ENCODE measurements at places on chromosomes 3 and 15.

DNA sequence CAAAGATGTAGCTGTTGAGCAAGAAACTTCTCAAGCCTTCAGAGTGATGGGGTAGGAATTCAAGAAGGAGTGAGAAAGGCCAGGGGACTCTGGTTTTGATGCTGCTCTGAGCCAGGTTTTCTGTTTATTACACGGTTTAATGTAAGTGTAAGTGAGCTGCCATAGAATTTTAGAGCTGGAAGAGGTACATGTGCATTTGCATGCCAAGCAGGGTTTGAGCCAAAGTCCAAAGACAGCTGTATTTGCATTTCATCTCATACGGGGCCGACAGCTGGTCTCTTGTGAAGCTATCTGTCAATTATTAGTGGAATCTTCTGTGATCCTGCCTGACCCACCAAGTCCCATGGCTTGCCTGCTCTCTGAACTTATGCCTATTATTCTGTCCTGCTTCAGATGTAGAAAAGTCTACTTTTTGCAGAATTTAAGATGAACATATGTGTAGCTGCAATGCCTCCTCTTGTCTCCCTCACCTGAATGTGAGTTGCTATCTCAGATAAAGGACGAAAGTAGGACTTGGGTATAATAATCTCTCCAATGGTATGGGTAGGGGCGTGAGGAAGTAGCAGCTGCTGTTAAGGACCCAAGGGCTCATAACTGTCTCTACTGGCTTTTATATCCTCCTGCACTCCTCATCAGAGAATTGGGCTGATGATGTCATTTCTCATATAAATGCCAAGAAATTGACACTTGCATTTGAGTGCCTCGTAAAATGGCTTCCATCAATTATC, 160.0 kb downstream of the SQOR start:
- DNase-seq = no peak

DNA sequence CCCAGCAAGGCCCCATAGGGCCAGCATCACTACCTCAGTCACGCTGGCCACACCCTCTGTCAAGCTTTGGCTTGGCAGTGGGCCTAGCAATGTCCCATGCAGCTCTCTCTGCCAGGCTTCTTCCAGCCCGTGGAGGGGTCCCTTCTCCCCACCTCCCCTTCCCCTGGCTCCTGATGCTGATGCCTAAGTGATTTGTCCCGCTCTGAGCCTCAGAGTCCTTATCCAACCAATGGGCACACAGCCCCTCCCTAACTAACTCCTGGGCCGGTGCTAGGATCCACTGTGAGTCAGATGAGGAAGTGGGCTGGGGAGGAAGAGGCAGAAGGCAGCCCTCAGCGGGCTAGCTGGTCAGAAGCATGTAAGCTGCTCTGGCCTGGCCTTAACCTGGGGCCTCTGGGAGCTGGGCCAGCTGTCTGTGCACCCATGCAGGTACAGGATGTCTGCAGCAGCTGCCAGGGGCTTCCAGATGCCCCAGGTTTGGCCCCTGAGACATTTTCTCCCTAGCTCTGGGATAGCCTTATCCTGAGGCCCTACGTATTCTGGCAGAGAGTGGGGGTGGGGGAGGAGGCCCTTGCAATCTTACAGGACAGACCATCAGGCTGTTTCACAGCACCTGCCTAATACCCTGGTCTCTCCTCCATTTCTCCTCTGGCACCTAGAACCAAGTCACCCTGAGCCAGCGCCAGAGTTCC, 740 bp upstream of the ZBTB47 start:
- DNase-seq = no peak

- DNase-seq = no peak
These were observed 25.1 kb upstream of the CD200R1L start for GRCh38 chr3:112871735-112872134.

- no peak for DNase-seq
These were observed 58.3 kb upstream of the XCR1 start for GRCh38 chr3:46085421-46086082.

GRCh38 chr3:16280671-16281070, 15.7 kb downstream of the OXNAD1 start:
- DNase-seq = no peak

GRCh38 chr15:77844798-77845446, 212.2 kb upstream of the LINGO1 start:
- DNase-seq = no peak

GRCh38 chr3:45821127-45821526, 20.8 kb downstream of the LZTFL1 start:
- no peak for DNase-seq

DNA sequence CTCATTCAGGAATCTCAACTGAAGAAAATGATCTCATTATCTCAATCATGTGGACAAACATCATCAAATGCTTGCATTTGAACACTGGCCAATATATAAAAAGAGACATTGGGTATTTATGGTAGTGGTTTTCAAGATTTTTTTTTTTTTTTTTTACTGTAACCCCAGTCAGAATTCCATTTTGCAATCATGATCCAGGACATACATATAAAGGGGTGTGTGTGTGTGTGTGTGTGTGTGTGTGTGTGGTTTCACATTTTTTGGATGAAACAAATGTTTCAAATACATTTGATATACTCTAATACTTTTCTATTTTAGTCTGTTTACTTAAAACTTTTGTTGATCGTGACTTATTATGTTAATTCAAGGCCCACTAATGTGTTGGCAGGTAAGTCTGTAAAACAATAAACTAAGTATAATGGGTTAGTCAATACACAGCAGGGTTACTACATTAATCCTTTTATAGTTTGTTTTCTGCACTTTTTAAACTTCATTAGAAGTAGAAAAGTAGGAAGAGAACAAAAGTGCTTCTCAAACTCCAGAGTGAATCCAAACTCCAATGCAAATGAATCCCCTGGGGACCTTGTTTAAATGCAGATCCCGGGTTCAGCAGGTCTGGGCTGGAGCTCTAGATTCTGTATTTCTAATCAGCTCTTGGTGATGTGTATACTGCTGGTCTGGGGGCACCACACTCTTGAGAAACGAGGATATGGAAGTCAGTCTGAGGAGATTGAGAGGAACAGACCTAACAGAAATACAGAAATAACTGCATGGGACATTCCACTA, 17.6 kb downstream of the THRB start:
- DNase-seq = no peak

- DNase-seq = no peak
These were observed 437.0 kb downstream of the TUSC7 start for GRCh38 chr3:117146571-117146970.

GRCh38 chr15:61796056-61796455, 264.2 kb downstream of the VPS13C start:
- DNase-seq = no peak

DNA sequence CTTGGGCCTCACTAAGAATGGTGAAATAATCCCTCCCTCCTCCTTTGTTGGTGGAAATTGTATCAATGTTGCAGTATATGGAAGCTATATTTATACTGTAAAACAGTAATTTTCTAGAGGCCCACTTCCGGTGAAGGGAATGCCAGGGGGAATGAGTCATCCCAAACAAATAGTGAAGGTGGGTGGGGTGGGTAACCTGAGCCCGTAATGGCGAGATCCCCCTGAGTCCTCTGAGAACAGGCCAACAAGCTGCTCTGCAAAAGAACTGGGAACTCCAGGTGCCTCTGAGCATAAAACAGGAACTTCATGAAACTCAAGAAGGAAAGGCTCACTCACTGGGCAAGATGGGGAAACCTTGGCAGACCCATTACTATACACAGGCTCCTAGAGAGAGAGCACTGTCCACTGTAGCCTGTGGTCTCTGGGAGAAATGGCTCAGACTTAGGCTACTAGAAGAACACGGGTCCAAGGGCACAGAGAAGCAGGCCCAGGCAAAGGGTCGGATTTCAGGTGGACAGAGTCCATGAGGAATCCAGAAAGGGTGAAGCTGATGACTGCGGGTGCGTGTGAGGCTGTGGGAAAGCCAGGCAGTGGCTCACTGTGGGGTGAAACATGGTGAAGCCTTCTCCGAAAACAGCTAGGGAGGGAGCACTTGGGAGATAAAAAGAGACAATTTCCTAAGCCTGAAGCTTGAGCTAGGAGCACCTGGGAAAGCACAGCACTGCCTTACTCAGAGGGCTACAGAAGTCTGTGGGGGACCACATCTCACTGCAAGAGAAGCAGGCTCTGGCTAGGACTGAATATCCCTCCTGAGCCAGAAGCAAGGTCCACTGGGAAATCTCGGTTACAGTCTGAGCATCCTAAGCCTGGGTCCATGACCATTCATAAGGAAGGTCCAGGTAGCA, 19.8 kb downstream of the LARP6 start:
- DNase-seq = no peak

- DNase-seq = no peak
These were observed 23.2 kb downstream of the ZNF148 start for GRCh38 chr3:125351814-125352456.

DNA sequence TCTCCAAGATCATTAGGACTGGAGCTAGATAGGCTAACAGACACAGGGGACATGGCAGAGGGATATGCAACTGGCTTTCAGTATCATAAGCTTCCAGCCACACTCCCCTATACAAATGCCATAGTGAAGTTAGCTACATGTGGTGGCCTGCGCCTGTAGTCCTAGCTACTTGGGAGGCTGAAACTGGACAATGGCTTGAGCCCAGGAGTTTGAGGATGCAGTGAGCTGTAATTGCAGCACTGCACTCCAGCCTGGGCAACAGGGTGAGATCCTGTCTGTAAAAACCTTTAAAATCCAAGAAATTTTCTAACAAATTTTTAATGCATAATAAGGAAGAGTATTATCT, 37.3 kb downstream of the DLG1 start:
- no peak for DNase-seq

DNA sequence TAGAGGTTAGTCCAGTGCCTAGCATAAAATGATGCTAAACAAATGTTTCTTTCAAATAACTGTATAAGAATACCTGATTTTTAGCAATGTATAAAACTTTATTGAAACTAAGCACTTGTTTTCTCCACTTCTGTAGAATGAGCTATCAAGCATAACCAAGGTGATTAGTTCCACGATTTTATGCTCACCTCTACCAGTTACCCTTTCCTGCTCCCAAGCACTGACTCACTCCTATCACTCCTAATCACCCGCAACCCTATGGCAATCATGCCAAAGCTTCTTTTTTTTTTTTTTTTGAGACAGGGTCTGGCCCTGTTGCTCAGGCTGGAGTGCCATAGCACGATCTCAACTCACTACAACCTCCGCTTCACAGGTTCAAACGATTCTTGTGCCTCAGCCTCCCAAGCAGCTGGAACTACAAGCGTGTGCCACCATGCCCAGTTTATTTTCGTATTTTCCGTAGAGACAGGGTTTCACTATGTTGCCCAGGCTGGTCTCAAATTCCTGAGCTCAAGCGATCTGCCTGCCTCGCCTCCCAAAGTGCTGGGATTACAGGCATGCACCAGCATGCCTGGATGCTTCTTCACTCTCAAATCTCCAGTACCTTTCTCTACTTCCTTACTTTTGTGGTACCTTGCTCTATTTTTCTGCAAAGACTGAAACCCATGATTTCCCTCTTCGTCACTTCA, 3.9 kb downstream of the HSPBAP1 start:
- no peak for DNase-seq

DNA sequence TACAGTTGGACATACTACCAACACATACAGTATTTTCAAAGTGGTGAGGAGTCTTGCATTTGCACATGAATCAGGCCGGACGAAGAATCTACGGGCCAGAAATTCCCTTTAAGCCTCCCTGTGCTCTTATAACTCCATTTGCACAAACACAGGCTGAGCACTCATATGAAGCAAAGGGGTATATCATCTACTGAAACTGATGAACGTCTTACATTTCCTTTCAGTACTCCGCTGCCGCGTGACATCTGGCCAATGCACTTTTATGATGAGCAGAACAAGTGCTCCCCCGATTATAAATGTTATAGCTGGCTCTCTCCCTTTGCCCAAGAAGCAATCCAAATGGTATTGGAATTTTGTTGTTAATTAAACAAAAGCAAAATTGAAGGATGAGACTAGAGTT, 110.3 kb upstream of the ICE2 start:
- peak; percentile 65 for DNase-seq

DNA sequence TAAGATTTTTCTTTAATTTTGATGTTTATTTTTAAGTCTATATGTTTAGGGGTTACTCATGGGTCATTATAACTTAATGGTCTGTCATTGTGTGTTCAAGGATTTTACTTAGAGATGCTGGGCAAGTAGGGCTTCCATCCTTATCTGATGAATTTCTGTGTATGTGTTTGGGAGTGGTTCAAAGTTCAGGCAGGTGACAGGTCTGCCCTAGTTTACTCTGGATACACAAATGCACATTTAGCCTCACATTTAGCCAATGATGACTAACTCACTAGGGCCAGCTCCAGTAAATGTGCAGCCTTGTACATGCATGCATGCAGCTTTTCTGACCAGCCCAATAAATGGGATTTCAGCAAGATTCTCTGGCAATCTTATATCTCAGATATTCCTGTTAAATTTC, 554.1 kb downstream of the SI start:
- DNase-seq = no peak

DNA sequence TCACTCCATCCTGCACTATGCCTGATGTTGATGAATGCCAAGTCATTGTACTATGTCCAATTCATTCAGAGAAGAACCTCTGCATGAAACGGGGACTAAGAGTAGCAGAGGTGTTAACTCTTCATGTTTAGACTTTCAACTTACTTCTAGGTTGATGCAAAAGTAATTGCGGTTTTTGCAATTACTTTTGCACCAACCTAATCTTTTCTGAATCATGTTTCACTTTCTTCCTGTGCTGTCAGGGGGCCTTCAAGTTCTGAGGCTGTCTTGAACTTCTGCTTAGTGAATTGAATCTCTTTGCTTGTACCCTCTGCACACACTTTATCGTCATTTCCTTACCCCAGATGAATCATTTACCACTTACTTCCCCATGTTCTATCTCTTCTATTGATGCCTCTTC, 636.2 kb downstream of the NAALADL2 start:
- DNase-seq = no peak

DNA sequence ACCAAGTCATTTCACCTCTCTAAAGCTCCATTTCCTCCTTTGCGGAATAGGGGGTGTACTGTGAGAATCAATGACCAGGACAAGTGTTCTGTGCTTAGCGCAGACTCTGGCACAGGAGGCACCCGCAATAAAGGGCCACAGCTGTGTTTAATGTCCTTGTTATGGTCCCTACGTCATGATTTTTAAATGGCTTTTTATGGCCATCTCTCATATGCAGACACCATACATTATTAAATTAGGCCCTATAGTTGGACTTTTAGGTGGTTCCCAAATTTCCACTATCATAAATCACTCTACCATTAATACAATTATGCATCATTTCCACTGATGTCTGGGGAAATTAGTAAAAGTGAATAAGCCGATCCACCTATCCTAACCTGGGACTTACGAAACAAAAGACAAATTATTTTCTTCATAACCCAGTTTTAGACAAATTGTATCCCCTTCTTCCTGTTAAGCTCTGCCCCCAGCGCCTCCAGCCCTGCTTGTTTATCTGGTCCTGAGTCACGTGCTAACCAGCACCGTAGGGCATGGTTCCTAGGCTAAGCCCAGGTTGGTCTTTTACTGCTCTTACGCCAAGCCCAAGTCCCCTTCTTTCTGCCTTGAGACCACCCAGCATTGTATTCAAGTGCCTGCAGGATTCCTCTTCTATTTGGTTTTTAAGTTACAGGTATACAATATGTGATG, 278.3 kb downstream of the SHQ1 start:
- no peak for DNase-seq

DNA sequence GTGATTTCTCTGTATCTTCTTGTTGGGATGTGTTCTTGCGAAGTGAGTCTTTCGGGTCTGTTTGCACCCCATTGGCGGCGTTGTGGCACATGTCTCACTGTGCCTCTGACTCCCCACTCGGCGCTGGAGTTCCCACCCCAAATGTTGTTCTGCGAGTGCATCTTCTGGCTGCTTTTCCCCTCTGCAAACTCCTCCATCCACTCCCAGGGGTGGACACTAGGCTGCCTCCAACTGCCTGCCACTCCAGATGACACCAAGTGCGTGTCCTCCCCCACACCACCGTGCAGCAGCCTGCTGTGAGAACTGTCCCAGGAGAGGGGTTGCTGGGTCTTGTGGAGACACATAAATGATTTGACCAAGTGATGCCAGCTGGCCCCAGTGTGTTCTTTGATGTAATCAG, 17.6 kb downstream of the EFCC1 start:
- no peak for DNase-seq
